ENCODE measurements at places on chromosomes 6 and 20.

GRCh38 chr20:59461526-59461925, 142.8 kb upstream of the PHACTR3 start:
- no peak for DNase-seq

GRCh38 chr6:91664327-91664959, 1077.6 kb upstream of the MAP3K7 start:
- DNase-seq: no peak

DNA sequence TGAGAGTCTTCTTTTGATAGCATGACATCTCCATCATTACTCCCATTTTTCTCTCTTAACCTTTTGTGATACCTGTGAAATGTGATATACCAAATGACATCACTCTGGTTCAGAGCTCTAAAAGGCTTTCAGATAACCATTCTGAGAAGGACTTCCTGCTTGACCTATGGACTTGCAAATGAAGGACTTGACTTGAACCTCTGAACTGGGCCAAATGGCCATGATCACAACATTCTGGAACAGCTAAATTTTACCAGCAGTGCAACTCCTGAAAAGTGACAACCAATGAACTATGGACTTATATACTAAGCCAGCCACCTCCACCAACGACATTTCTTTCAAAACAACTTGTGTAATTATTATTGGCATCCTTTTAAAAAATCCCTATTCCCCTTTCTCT, 1085.8 kb upstream of the CITED2 start:
- no peak for DNase-seq

GRCh38 chr6:2949536-2950083, 21.8 kb downstream of the SERPINB6 start:
- no peak for DNase-seq

DNA sequence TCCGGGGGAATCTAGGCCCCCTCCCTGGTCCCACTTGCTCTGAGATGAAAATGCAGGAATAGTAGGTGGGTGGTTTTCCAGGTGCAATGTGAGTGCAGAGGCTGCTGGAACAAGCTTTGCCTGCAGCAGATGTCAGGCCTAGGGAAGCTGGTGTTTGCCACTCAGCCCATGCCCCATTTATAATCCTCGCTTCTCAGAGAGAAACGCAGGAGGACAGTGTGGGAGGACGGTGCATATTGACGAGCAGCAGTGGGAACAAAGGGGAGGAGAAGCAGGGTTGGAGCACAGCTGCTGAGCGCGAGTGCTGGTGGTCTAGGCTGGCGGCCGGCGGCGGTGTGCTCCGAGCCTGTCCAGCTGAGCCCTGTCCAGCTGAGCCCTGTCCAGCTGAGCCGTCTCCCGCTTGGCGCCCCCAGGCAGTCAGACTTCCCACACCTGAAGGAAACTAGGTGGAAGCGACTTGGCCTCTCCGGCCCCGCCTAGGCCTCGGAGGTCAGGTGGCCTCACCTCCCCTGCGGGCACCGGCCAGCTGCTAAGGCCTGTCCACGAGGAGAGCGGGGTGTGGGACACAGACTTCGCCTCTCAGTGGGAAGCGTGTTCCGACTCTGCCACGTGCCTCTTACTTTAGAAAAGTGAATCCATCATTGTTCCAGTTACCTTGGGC, 49.7 kb upstream of the FRMD1 start:
- no peak for DNase-seq

DNA sequence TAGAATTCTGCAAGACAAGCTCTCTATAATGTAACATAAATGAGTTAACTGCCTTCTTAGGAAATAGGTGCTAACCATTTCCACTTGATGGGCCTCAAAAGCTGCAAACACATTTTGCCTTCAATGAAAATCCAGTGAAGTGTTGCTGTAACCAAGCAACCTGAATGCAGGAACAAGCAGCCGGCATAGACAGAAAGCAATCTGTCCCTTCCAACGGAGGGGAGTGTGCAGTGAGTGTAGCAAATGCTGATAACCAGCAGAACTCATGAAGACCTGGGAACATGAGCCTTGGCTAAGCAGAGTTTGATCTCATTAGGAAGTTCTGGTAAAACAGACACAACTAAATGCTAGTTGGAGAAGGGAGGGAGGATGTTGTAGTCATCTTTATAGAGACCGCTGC, 697.8 kb downstream of the KIF16B start:
- no peak for DNase-seq

GRCh38 chr6:44399991-44400390, 12.5 kb downstream of the CDC5L start:
- DNase-seq: no peak

DNA sequence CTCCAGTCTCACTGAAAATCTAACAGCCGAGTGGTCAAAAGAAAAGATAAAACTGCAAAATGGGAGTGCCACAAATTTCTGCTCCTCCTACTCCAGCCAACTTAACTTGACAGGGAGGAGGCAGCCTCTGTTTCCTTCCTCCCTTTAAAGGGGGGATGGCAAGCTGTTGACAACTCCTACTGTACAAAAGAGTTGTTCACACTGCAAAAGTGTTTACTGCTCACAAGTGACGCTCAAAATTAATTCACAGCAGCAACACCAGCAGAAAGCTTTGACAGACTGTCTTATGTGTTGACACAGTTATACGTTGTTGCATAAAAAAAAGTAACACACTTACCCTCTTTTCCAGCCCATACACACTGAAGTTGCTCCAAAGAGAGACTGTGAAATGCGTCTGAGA, 169.8 kb downstream of the BACH2 start:
- no peak for DNase-seq

GRCh38 chr6:55902796-55903195, 27.4 kb upstream of the BMP5 start:
- DNase-seq: no peak

- DNase-seq: no peak
These were observed 69.3 kb downstream of the ALDH8A1 start for GRCh38 chr6:134880487-134881190.

DNA sequence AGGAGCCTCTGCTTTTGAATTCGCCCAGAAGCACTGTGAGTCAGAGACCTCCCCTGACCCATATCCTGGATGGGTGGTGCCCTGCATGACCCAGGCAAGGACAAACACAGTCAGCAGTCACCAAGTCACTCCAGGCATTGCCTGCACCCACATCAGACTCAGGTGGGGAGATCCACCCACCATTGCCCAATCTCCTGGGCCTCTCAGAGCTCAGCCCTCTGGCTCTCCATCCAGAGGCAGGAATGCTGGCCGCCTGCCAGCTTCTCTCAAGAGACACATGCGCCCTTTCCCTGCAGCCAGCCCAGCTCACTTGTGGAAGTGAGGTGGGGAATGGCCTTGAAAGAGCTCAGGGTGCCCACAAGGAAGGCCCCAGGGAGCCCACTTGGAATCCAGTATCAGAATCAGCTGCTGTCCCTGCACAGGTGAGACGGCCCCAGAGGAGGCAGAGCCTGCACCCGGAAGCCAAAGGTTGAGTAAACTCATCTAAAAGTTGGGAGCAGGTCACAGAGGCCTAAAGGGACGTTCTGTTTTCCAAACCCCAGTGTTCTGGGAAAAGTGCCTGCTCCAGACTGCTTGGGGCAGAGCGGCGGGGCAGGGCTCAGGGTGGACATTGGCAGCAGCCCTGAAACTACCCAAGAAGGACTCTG, 129.8 kb downstream of the PREX1 start:
- DNase-seq: no peak

- no peak for DNase-seq
These were observed 814 bp upstream of the ADNP start for GRCh38 chr20:50932016-50932485.

DNA sequence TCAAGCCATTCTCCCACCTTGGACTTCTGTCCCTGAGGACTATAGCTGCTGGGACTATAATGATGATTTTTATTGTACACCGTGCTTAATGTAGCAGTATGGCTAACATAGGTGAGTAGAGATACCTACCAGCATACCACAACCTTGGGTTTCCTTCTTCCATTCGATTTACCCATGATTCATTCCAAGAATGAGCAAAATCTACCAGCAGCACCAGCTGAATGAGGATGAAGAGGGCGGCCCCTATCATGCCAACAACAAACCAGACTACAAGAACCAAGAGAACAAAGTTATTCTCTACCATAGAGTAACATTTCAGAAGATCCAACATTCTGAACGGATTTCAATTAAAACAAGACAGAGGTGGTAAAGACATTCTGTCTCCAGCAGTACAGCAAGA, 12.1 kb downstream of the SERINC3 start:
- DNase-seq: no peak

- no peak for DNase-seq
These were observed 297.3 kb upstream of the JAG1 start for GRCh38 chr20:10971096-10971495.

DNA sequence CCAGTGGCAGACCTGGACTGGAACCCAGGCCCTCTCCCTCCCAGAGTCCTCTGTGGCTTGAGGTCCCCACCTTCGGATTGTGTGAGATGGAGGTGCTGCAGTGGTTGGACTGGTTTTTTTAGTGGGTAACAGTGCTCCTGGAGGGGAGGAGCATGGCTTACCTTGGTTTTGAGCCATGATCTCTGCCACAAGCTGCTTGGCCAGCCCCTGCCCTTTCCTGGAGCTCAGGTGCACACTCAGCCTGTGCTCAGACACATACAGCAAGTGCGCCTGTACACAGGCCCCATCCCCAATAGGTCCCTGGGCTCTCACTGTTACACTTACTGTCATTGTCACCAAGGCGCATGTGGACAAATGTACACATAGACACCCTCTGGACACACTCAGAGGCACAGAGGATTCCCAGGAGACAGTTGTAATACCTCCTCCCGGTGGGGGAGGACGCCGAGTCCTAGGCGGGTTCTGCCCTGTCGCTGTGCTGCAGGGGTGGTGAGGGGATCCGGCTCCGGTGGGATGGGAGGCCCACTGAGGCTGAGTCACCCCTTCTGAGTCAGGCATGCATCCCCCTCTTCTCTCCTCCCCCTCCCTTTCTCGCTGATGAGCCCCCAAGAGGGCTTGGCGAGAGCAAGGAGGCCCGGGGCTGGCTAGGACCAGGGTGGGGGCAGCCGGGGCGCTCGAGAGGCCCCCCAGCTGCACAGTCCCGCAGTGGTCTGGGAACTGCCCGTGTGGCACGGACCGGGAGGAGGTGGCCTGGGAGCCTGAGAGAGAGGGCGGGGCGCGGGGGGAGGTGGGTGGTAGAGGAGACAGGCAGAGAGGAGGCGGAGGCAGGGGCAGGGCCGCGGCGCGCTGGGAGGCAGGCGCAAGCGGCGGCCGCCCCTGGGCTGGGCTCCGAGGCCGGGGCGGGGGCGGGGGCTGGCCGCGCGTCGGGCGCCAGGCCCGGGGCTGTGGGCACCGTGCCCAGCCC, 522 bp upstream of the EPB41L1 start:
- DNase-seq: no peak

GRCh38 chr6:29976588-29977424, 34.5 kb downstream of the HLA-A start:
- no peak for DNase-seq

GRCh38 chr6:47700596-47700995, 2.2 kb downstream of the ADGRF4 start:
- DNase-seq: no peak

GRCh38 chr6:34791164-34791700, 651 bp upstream of the BLTP3A start:
- DNase-seq: peak; percentile 40

DNA sequence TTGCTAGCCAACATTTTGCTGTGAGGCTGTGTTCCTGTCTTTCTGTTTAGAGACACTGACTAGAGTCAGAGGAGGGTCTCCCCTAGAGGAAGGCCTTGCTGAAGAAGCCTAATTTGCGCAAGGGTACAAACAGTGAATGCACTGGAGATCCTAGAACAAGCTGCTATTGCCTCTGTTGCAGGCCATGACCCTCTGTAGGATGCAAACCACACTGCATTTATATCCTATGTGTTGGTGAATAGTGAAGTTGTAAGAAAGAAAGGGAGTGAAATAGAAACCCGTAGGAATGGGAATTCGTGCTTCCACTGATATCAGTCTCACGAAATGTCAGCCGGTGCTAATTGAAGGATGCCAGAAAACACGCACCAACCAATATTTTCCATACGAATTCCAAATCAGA, 88.2 kb downstream of the GJA1 start:
- DNase-seq: no peak

- no peak for DNase-seq
These were observed 42.3 kb downstream of the TBPL1 start for GRCh38 chr6:133995296-133995695.

GRCh38 chr6:75418233-75418632, 75.4 kb downstream of the FILIP1 start:
- DNase-seq: no peak

GRCh38 chr6:158009114-158009891, 27.6 kb downstream of the SYNJ2 start:
- DNase-seq: no peak

- no peak for DNase-seq
These were observed 12.1 kb upstream of the DDX27 start for GRCh38 chr20:49207076-49207475.

- no peak for DNase-seq
These were observed 487.4 kb downstream of the TENT5A start for GRCh38 chr6:81265106-81265505.

DNA sequence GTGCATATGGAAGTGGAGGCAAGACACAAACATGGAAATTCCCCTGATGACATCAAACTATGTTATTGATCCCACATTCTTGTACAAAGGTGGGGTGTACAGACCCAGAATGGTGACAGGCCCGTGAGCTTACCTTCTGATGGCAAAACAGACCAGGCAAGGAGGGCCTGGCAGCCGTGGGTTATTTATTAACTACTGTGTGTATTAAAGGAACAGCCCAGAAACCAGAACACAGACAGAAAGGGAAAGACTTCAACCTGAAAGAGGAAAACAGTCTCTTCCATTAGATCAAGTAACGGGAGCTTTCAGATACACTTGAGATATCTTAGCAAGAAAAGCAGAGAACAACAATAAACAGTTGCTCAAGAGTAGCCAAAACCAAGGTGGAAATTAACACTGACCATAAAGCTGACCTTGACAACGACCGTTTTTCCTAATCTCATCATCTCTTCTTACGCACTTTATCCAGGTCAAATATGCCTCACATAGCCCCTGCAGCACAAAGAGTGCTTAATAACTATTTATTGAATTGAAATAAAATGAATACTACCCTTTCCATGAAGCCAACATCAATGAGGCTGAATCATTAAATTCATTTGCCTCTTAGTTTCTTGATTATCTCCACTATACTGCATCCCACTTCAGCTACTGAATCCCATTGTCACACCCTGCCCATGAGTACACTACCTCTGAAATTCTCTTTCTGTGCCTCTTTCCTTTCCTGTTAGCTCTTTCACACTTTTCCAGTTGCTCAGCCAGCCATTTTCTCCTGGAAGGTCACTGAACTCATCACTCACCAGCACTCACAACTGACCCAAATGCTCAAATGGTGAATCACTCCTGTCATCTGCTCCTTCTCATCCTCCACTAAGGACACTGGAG, 67.4 kb downstream of the MOXD1 start:
- no peak for DNase-seq

- no peak for DNase-seq
These were observed 618.0 kb downstream of the TFAP2A start for GRCh38 chr6:9796827-9797226.

Measured in activated naive CD4-positive, alpha-beta T cell (primary cell).